Osteoblast (primary cell): ENCODE measurements at places on chromosomes 2 and 18. TPM values are rescaled to one million over a fixed set of nuclear protein-coding genes. Genes with fewer than 3 reads are reported as not detected.

The EPAS1 gene
- 198 and 260 TPM in 2 replicates for total RNA-seq

The OXER1 gene
- 0.29 TPM in 1 of 2 replicates, not detected in the other for total RNA-seq

The ELOA2 gene
- total RNA-seq = not detected in 2 replicates

The HOXD12 gene
- total RNA-seq = not detected in 2 replicates

The DAW1 gene
- under 0.01 TPM in 1 of 2 replicates, not detected in the other for total RNA-seq

The NOL4 gene
- total RNA-seq = not detected in 2 replicates

The SULT1C3 gene
- total RNA-seq = not detected in 2 replicates

The IL18RAP gene
- total RNA-seq = not detected in 2 replicates

The MRO gene
- 0.59 and 1.8 TPM in 2 replicates for total RNA-seq

The MAPK4 gene
- not detected in 2 replicates for total RNA-seq

The TXNL1 gene
- total RNA-seq = 32.9 and 47.7 TPM in 2 replicates

The NAT8 gene
- total RNA-seq = not detected in 2 replicates

The CCDC74B gene
- 5.4 and 10.9 TPM in 2 replicates for total RNA-seq

The NOTO gene
- total RNA-seq = not detected in 2 replicates

The SEMA4F gene
- total RNA-seq = 7.2 and 7.7 TPM in 2 replicates

The GPR45 gene
- not detected in 2 replicates for total RNA-seq

The CHRNG gene
- not detected in 2 replicates for total RNA-seq

The ITPRID2 gene
- total RNA-seq = 99.6 and 108 TPM in 2 replicates

The KIAA2012 gene
- under 0.01 TPM in 1 of 2 replicates, not detected in the other for total RNA-seq

The BCL11A gene
- 0.29 and 1.4 TPM in 2 replicates for total RNA-seq

The TRPM8 gene
- not detected in 2 replicates for total RNA-seq

The CHN1 gene
- total RNA-seq = 33.7 and 54.5 TPM in 2 replicates

The EPG5 gene
- total RNA-seq = 94.8 and 96.4 TPM in 2 replicates

The RNF152 gene
- 3.3 and 5.0 TPM in 2 replicates for total RNA-seq

The ASB18 gene
- total RNA-seq = under 0.01 TPM in 1 of 2 replicates, not detected in the other

The DCC gene
- under 0.01 TPM in 1 of 2 replicates, not detected in the other for total RNA-seq

The REG3G gene
- total RNA-seq = not detected in 2 replicates

The TUBB6 gene
- 312 and 425 TPM in 2 replicates for total RNA-seq

The INHA gene
- under 0.01 and 0.29 TPM in 2 replicates for total RNA-seq

The EFR3B gene
- total RNA-seq = 0.72 and 0.88 TPM in 2 replicates

The SPTBN1 gene
- total RNA-seq = 249 and 250 TPM in 2 replicates

The ARHGAP28 gene
- total RNA-seq = 23.9 and 24.2 TPM in 2 replicates

The UGT1A4 gene
- total RNA-seq = not detected in 2 replicates

The PLB1 gene
- total RNA-seq = 0.36 and 0.88 TPM in 2 replicates

The CACNB4 gene
- 2.4 and 4.3 TPM in 2 replicates for total RNA-seq

The ASXL3 gene
- total RNA-seq = not detected in 2 replicates

The LCT gene
- total RNA-seq = under 0.01 TPM in 2 replicates

The SCYGR4 gene
- not detected in 2 replicates for total RNA-seq

The MARCHF4 gene
- 0.72 and 1.5 TPM in 2 replicates for total RNA-seq

The GLI2 gene
- total RNA-seq = 3.8 and 10.1 TPM in 2 replicates

The LIMS4 gene
- total RNA-seq = 6.9 and 15.9 TPM in 2 replicates
